T-helper 9 cell (primary cell): ENCODE measurements at places on chromosomes 4 and X.

DNA sequence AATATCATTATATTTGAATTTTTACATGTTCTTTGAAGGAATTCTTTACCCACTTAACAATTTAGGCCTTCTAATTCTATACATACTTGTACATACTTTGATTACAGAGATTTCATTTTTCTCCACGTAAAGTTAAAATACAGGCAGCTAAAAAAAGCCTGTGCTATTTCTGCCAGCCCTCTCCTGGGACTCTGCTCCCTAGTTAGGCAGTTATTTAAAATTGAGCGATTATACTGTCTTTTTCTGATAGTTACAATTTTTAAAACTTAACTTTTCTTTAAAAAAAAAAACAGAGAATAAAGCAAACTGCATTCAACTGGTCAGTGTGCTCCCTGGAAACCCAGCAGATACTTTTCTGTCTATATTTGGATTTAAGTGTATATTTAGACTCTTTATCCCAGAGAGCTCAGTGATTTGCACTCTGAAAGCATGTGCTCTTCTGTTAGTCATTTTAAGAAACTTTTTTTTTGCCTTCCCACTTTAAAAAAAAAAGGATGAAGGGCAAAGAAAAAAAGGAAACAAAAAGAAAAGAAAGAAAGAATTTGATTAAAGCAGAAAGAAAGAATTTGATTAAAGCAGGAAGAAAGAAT, 18.1 kb upstream of the FAM241A start:
- no peak for DNase-seq

- DNase-seq = no peak
These were observed 5.1 kb downstream of the CD40LG start for GRCh38 chrX:136652822-136653723.

- no peak for DNase-seq
These were observed 14.1 kb downstream of the LRIT3 start for GRCh38 chr4:109861916-109862511.

DNA sequence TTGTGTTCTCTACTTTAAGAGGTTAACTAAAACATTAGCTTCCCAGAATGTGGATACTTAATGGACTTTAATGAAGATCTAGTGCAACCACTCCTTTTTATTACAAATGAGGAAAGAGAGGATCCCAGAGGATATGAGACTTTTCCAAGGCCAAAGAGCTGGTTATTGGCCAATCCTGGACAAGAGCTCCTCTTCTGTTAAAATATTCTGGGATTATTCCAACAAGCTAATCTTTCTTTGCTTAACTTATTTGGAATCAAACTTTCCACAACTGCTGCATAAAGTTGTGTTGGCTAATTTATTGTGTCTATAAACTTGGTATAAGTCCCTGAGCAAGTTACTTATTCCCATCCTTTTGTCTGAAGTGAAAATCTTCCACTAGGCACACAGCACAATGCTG, 174.2 kb upstream of the HCCS start:
- no peak for DNase-seq

GRCh38 chr4:140789759-140790158, 33.6 kb upstream of the TBC1D9 start:
- no peak for DNase-seq

- no peak for DNase-seq
These were observed 12.4 kb downstream of the NSD2 start for GRCh38 chr4:1883583-1883982.

- DNase-seq = no peak
These were observed 37.1 kb upstream of the HERC6 start for GRCh38 chr4:88341227-88342192.

DNA sequence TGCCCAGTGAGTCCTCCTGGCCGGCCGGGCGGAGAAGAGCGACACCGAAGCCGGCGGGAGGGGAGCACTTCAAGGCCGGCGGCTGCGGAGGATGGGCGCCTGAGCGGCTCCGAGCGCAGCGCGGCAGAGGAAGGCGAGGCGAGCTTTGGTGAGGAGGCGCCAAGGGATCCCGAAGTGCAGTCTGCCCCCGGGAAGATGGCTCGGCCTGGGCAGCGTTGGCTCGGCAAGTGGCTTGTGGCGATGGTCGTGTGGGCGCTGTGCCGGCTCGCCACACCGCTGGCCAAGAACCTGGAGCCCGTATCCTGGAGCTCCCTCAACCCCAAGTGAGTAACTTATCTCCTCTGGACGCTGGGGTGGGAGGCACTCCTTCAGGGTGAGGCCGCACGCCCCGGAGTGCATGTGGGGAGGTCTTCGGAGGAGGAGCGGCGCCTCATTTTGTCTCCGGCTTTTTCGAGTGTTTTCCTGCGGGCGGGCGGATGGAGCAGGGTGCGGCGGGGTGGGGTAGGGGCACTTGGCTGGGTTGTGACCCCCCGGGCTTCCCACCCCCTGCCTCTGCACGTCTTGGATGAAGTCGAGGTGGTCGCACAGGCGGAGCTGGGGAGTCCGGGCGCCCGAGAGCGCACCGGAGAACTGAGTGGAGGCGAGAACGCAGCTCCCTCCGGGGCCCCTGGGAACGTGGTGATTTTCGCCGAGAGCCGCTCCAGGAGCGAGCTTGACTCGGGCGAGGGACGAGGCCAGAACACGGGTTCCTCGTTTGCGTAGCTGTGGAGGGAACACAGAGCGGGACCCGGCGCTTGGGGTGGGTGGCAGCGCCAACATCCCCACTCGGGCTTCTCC, 979 bp downstream of the EFNB1 start:
- no peak for DNase-seq

DNA sequence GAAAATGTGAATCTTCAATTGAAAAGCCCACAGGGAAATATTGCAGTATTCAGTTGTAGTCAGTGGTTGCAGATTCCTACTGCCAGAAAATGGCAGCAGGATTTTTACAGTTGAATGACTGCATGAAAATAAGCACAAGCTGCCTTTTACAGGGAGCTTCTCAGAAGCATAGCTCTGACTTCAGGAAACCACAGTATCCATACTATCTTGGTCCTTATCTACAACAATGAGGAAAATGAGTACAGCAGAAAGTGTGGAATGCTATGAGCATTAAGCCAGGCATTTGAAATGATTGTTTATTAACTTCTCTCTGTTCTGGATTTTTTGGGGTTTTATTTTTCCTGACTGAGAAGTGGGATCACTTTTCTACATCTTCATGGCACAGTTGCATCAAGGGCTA, 34.6 kb upstream of the PRRG1 start:
- no peak for DNase-seq

DNA sequence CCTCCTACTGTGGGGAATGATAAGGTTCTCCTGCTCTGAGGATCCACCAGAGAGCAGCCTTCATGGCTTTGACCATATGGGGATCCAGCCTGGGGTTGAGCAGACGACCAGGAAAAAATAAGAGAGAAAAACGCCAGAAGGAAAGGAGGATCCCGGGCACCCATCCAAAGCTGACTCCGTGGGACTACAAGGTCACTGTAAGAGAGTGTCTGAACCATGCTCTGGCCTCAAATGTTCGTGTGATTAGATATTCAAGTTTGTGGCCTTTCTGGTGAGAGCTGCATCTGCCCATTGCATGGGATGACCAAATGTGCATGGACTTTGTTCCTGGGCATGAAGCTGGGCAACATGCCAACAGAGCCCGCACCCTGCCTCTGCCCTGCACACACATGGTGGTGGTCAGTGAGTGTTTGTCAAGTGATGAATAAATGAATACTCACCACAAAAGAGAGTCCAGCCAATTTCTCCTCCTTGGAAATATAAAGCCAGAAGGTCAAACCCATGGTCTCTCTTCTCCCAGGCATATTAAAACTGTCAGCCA, 346.0 kb upstream of the GATB start:
- no peak for DNase-seq

DNA sequence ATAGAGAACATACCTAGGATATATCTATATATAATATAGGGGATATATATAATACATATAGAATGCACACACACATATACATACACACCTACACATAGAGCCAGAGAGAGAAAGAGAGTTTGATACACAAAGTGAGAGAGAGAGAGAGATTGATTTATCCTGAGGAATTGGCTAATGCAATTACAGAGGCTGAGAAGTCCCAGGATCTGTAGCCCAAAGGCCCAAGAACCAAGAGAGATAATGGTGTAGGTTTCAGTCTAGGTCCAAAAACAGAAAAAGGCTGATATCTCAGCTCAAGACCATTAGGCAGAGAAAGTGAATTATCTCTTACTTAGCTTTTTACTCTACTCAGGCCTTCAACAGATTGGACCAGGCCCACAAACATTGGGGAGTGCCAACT, 715.0 kb upstream of the LCORL start:
- DNase-seq = no peak

GRCh38 chr4:80265571-80266252, 752 bp upstream of the FGF5 start:
- DNase-seq = no peak

DNA sequence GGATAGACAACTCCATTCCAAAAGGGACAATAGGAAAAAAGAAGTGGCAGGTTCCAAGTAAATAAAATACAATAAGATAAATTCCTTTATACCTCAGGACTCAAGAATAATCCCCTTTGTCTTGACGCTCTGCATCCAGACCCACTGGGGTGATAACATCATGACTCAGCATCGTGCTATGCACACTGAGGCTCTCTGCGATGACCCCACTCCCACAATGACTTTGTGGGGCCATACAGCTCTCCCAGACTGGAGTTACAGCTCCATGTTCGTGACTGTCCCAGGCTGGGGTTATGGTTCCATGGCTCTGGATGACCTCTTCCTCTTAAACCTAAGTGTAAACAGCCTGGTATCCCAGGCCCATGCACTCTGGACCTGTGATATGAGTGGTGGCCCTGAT, 254.5 kb upstream of the ADGRL3 start:
- DNase-seq = no peak

DNA sequence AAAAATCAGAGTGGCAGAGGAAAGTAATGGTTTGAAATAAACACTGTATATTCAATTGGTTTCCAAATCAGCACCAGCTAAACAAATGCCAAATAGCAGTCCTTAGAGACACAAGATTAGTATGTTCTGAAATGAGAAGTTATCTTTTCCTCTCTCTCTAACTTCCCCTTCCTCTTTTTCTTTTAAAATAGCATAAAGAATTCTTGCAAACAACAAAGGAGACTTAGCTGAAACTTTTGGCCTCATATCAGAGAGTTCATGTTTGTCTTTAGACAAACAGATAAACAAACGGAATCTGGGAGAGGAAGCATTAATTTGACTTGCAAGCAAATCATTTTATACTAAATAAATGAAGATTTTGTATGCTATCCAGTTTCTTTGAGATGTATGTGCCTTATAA, 399.0 kb downstream of the GBA3 start:
- no peak for DNase-seq

DNA sequence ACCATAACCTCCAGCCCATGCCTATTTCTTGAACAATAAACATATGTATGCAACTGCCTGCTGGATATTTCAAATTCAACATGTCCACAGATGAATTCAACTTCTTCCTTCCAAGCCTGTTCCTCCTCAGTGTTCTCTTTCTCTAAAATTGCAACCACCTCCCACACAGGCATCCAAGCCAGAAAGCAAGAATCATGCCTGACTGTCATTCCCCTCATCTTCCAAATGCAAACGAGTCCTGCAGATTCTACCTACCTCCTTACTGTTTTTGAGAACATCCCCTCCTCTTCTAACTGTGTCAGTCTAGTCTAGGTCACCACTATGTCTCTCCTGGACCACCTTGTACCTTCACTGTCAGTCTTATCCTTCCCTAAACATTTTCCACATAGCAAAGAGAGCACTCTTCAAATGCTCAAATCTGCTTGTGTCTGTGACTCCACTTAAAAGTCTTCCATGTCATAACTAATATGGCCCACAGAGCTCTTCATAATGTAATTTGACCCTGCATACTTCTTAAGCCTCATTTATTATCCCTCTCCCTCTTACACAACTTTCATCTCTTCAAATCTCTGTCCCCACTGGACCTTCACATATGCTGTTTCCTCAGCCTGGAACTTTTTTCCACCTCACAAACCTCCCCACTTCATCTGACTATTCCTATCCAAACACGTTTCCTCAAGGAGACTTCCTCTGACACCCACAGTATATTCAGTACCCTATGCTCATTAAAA, 25.7 kb downstream of the MAPK10 start:
- no peak for DNase-seq

DNA sequence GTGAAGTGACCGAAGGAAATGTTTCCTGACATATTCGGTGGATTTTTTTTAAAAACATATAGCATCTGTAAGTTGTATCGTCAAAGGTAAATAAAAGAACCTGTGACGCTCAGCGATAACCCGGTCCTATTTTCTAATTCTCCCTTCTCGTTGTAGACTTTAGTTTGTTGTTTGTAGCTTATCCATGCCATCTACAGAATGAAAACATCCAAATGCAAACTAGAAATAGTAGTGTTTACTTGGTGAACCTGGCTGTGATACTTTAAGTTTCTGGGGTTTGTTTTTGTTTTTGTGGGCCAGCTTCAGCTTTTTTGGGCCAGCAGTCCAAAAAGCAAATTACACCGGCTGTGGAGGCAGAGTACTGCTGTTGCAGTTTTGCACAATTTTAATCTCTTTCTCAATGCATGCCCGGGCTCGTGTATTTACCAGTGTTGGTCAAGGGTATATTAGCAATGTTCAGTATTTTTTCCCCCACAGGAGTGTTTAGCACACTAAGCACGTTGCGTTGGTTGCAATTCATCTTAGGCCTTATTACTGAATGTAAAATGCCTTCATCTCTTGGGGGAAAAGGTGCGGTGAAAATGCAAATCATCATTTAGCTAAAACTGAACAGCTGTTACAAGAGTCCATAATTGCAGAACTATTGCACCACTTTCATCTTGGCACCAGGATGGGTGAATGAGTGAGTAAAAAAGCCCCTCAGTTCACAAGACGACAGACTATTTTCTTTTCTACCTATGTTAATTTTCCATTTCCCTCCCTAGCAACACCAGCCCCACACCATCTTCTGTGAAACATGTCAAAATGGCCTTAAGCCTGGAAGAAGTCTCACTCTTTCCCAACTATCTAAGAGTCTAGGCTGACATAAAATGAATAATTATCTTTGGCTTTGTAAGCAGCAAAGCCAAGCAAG, 1.7 kb upstream of the CNOT6L start:
- DNase-seq = no peak

DNA sequence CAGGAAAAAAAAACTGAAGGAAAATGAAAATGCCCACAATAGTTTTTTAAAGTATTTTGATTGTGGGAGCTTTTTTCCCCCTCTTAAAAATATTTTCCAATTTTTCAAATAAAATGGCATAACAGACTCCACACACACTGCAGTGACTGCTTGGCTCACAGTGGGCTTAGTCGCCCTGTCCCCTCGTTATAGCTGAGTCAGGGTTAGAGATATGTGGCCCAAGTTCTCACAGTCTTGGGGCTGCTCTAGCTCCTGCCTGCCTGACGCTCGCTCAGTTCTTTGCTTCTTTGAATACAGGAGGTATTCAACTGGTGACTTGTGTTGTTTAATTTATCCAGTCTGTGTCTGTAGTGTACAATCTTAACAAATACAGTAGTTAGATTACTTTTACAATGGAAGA, 47.7 kb downstream of the BEND2 start:
- no peak for DNase-seq

- no peak for DNase-seq
These were observed 16.6 kb downstream of the DCK start for GRCh38 chr4:71009890-71010588.

GRCh38 chr4:44985152-44985551, 258.8 kb upstream of the GNPDA2 start:
- no peak for DNase-seq
